ENCODE measurements at places on chromosomes 5 and 9. TPM values are rescaled to one million over a fixed set of nuclear protein-coding genes. Genes with fewer than 3 reads are reported as not detected.
A peak's percentile ranks its signal among the peaks of the same experiment; 100 is the strongest.

IFNA21 gene
- not detected for total RNA-seq

GRCh38 chr5:149110406-149110805 lies 30.9 kb upstream of the ABLIM3 start:
- no peak for DNase-seq

ADAMTS6 gene
- total RNA-seq, result 27.2 TPM

DNA sequence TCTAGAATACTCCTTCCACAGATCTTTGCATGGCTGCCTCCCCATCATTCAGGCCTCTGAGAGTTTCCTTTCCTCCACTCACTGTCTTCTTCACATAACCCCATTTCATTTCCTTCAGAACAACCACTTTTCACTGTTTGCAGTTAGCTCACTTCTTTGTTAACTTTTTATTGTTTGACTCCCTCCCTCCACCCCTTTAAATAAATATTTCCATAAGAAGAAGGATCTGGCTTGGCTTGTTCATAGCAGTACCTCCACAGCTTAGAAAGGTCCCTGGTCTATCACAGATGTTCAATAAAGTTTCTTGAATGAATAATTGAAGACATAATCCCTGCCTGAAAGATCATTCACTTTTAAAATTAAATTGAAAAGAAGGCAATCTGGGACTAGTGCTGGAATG lies 661.6 kb downstream of the ACTL7B start:
- DNase-seq, result no peak

SLC6A3 gene
- total RNA-seq, result not detected

SLCO4C1 gene
- total RNA-seq, result 0.29 TPM

DNA sequence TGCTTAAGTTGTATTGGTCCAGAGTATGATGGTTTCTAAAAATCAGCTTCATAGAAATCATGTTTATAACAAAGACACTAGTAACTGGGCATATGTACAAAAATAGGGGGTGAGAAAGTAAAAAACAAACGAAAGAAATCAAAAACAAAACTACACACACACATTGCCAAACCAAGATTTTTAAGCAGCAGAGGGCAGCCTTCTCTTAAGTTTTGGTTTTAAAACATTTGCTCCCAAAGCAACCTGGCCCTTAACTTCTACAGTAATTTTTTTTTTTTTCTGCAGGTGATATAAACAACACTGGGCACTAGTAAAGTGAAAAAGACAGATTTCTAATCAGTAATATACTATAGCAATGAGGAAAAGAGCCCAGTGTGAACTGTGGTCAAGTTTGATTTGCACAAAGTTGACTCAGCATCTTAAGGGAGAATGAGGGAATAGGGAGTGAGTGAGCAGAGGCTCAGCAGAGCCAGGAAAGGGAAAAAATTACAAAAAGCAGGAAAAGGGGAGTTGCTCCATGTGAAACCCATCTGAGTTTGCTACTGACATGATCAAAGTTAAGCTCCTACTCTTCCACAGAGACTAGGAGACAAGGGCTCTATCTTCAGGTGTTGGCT lies 13.4 kb upstream of the GAPT start:
- no peak for DNase-seq

- DNase-seq, result peak; percentile 68
Measured at GRCh38 chr5:131814990-131815389, 18.2 kb upstream of the FNIP1 start.

SLC6A19 gene
- not detected for total RNA-seq

- no peak for DNase-seq
Measured at GRCh38 chr5:5505815-5506214, 83.3 kb downstream of the ICE1 start.

Data from glomerular endothelial cell (primary cell).